ENCODE measurements at places on chromosomes 6 and 20.

DNA sequence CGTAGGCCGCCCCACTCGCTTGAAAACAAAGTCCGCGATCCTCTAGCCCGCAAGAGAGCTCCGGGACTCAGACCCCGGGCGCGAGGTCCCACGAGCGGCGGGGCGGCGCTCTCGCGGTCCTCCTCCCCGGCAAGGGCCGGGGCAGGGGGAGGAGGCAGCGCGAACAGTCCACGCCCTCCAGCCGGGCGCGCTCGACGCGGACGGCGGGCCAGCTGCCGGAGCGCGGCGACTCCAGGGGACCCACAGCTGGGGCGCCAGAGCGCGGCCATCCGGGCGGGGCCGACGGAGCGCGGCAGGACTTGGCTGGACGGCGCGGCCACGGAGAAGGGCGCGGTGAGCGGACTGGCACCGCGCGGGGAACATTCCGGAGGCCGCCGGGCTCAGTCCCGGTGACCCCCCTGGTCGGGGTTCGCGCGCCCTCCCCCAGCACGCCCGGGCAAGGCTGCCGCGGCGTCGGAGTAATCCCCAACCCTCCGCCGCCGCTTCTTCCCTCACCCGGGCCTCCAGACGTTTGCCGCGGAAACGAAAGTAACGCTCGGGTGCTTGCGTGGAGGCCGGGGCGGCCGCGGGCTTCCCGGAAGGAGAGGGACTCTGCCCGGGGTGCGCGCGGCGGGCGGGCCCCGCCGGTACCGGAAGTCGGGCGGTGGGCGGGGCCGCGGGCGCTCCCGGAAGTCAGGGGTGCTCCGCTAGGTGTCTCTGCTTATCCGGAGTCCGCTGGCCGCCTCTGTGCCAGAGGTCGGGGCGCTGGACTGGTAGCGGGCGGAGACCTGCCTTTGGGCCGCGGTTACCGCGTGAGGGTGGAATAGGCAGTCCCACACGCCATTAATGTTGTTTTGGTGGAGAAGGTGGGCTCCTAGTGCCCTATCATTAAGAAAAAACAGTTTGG lies at the start of gene RIPK1:
Gene RIPK1 (plus strand): TSS at position 166 of the 886 bp plus-strand sequence. CDS start 8,330 bp downstream, outside the sequence.
- peak; percentile 97 for DNase-seq

DNA sequence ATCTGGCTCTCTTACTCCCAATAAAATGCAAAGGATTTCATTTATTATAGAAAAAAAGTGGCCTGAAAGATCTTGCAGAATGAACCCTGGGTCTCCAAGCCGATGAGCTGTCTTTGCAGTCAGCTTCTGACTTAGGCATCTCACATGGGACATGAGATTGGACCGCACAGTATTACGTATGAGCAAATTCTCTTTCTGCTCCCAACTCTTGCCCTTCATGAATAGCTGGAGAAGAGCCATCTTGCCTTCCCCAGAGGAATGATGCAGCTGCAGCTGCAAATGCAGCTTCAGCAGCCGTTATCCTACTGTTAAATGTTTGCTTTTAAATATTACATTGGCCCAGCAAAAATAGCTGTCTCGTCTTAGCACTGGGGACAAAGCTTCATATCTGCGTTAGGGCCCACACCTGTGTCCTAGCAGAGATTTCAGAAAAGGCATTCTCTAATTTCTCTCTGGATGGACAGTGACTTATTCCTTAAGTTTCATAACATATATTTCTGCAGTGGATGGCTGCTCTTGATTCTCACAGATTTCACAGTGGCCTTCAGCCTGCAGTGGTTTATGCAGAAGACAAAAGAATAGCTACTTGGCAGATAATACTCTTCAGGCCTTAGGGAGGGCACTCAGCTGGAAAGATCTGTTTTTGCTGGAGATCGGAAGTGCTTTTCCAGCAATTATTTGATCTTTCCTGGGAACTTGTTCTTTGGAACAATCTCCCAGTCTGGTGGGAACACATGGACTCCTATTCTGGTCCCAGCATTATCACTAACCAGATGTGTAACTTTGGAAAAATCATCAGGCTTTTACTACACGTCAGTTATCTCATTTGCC lies 129.2 kb downstream of the FYN start:
- DNase-seq = no peak

DNA sequence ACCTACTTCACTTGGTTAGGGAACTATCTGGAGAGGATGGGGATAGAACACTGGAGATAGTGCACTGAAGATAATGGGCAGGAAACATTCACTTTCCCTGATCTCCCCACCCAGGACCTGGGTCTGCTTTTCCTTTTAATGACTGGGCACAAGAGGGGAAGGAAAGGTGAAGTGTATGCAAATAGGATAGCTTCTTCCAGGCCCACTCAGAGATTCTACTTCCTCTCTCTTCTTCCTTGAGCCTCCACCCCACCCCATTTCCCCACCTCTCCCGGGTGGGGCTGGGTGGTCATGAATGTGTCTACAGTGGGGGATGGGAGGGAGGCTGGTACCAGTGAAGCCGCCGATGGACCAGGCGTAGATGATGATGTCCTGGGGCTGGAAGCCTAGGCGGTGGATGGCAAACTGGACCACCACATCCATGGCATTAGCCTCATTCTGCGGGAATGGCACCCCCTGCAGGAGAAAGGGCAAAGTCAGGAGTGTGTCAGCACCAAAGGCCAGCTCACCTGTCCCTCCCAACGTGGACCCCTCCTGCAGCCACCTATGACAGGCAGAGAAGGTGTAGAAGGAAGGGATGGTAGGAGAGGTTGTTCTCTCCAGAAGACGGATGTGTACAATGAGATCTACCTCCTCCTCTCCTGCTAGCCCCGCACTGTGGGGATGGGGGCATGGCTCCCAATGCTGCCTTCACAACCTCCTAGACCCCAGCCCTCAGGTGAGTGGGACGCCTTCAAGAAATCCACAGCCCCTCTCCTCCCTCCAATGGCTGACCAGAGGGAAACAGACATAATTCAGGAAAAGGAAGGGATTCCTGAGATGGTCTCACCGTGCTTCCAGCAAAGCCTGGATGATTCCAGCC lies 8.6 kb upstream of the LY6G5C start:
- DNase-seq = peak; percentile 81

- DNase-seq = no peak
Measured at GRCh38 chr20:44442298-44443070, 33.2 kb upstream of the TTPAL start.

DNA sequence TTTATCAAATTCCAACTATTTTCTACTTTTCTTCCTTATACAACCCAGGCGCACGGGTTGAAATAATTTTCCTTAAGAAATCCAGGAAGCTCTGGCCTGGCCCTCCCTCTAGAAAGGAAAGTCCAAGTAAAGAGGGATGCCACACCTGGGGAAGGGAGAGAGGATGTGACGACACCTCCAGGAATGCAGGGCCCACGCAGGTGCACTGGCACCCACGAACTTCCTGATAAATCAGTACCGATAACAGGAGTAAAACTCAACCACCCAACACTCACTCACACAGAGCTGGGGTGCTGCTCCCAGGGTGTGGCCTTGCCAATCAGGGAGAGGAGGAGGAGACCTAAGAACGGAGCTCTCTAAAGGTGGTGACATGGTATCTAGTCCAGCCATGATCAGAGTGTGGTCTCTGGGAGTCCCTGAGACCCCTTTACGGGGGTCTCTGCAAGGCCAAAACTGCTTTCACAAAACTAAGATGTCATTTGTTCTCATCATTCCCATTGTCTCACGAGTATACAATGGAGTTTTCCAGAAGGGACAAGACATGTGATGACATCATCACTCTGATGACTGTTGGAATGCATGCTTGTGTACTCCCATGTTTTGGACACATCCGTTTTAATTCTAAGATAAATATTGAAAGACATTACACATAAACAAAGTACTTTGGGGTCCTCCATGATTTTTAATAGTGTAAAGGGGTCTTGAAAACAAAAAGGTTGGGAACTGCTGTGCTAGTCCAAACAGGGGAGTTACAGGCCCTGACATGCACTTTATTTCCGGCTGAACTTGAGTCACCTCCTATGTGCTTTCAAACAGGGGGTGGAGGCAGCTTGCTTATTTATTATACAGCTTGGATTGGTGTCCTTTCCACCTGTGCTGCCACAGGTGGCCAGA lies 2.2 kb upstream of the PARD6B start:
- DNase-seq = no peak

DNA sequence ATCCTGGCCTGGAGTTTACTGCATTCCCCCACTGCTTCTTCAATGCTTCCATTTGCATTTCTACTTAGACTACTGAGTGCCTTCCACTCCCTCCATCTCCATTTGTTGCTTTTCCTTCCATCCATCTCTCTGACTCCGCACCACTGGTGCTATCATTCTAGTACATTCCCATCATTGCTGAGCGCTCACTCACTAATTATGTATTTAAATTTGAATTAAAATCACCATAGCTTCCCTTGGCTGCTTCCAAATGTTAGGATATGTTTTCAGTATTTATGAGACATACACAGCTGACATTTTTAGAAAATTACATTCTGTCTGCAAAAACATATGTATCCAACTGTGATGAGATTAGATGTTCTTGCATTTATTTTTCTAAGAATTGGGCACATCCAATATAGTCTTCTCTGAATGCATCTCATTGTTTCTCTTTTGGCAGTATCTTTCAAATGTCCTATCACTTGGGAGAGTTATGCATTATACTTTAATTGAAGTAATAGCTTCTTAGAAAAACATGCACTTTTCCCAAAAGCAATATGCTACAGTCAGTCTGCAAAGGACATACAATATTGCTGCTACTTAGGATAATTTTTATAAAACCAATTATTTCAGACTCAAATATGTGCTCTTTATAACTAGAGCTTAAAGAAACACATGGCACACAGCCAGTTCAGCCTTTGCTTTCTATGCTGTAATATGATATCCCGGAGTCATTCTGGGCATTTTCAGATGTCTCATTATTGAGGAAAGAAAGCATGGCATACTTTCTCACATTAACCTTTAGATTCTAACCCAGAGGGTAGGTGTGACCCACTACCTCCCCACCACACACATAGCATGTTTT lies 12.1 kb upstream of the COL21A1 start:
- peak; percentile 5 for DNase-seq

- peak; percentile 39 for DNase-seq
Measured at GRCh38 chr6:16174416-16175078, 45.7 kb downstream of the MYLIP start.

DNA sequence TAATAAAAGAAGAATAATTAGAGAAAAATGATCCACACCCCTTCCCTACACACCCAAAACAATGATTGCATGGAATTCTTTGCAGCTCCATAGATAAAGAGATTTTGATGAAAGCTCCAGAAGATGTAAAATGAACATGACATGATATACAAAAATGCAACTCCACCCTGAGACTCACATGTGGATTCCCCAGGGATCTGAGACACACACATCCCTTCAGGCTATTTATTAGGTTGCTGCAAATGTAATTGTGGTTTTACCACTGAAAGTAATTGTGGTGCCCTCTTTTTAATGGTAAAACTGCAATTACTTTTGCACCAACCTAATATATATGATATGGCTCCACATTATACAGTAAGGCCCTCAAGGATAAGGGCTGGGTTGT lies 40.4 kb upstream of the TBC1D7 start:
- DNase-seq = no peak

GRCh38 chr6:43895656-43896328 lies 125.8 kb downstream of the VEGFA start:
- no peak for DNase-seq

- no peak for DNase-seq
Measured at GRCh38 chr6:16078064-16078463, 50.8 kb upstream of the MYLIP start.

DNA sequence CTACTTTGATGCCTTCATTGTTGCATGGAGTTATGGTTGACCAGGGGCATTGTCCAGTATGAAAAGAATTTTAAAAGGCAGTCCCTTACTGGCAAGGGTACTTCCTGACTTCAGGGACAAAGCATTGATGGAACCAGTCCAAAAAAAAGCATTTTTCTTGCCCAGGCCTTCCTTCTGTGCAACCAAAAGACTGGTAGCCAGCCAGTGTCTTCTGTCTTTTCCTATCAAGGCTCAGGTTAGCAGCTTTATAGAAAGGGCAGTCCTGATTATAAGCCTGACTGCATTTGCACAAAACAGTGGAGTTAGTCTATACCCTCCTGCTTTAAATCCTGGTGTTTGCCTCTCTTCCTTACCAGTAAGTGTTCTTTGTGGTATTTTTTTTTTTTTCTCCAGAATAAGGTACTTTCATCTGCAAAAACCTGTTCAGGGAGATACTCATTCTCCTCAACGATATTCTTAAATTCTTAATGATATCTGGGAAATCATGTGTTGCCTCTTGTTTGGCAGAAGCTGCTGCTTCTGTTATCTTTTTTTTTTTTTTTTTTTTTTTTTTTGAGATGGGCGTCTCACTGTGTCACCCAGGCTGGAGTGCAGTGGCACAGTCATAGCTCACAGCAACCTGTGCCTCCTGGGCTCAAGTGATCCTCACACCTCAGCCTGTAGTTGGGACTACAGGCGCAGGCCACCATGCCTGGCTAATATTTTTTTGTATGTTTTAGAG lies 33.9 kb downstream of the SCAF8 start:
- DNase-seq = no peak

- no peak for DNase-seq
Measured at GRCh38 chr6:160960839-160961238, 30.7 kb upstream of the MAP3K4 start.

- no peak for DNase-seq
Measured at GRCh38 chr20:14790190-14790589, 452.8 kb upstream of the FLRT3 start.

DNA sequence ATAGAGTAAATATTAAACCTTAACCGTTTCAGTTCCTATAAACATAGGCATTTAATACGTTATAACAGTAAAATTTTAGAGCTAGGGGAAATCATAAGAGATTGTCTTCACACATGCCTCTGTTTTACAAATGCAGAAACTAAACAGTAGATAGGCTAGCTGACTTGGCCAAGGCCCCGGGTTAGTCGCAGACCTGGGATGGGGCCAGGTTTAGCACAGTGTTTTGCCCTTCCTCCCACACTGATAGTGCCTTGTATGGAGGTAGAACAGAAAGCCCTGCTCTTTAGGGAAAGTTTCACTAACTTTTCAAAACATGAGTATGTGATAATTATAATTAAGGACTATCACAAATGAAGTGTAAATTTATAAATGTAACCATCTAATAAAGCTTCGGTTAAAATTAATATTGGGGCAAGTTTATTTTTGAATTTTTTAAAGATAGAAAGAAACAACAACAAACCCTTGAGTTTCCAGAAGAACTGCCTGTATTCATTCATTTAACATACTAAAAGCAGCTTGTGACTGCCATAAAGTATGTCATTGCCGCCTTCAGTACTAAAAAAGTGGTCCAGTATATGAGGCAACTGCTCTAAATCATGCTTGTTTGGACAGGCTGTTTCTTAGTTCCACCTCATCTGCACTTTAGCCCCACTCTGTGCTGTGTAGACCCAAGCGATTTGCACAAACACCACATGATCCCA lies 62.5 kb upstream of the LOC128125822 start:
- no peak for DNase-seq

DNA sequence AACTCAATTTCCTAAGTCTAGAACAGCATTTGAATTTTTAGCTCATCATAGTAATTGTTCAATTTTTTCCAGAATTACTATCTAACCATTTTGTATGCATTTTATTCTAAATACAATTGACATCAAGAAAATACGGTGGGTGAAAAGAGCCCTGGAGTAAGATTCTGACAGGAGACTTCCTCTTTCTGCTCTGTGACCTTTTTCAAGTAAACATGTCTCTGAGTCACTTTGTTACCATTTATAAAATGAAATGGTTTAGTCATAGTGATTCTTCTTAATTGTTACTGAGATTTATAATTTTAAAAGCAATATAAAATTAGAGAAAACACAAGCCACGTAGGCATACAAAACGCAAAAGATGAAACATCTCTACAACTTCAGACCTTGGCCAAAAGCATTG lies 80.2 kb downstream of the PLCB1 start:
- no peak for DNase-seq

- DNase-seq = no peak
Measured at GRCh38 chr20:23409800-23410199, 11.5 kb downstream of the NAPB start.

GRCh38 chr20:63968136-63968927 lies 1.4 kb downstream of the ZNF512B start:
- no peak for DNase-seq
